Stimulated activated CD4-positive, alpha-beta T cell treated with anti-CD3 and anti-CD28 coated beads, Interleukin-2, amount 100 ng/mL, for 24 hours (primary cell): ENCODE measurements at places on chromosomes 11 and 22.
A peak's percentile ranks its signal among the peaks of the same experiment; 100 is the strongest.

- no peak for DNase-seq
Observed at GRCh38 chr11:116511684-116512083, 261.1 kb downstream of the BUD13 start.

- no peak for DNase-seq
Observed at GRCh38 chr11:129950101-129951091, 52.2 kb downstream of the PRDM10 start.

DNA sequence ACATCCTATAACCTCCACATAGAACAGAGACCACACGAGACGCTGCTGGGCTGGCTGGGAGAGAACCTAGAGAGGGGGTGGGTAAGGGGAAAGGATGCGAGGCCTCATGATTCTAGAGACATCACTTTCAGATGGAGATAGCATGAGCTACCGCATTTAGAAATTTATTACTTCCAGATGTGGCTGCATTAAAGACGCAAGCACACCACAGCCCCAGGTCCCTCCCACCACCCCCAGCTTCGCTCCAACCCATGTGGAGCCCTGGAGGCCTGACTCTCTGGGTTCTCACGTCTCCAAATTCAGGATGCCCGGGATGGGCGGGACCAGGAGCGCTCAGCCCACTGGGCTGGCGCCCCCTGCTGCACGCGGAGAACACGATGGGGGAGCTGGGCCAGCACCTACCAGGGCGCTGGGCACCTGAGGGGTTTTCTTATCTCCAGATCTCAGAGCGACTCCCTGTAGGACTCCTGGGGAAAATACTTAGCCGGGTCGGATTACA is 13.6 kb downstream of the MRPL21 start:
- no peak for DNase-seq

- DNase-seq: no peak
Observed at GRCh38 chr11:132099692-132100091, 729.3 kb downstream of the NTM start.

DNA sequence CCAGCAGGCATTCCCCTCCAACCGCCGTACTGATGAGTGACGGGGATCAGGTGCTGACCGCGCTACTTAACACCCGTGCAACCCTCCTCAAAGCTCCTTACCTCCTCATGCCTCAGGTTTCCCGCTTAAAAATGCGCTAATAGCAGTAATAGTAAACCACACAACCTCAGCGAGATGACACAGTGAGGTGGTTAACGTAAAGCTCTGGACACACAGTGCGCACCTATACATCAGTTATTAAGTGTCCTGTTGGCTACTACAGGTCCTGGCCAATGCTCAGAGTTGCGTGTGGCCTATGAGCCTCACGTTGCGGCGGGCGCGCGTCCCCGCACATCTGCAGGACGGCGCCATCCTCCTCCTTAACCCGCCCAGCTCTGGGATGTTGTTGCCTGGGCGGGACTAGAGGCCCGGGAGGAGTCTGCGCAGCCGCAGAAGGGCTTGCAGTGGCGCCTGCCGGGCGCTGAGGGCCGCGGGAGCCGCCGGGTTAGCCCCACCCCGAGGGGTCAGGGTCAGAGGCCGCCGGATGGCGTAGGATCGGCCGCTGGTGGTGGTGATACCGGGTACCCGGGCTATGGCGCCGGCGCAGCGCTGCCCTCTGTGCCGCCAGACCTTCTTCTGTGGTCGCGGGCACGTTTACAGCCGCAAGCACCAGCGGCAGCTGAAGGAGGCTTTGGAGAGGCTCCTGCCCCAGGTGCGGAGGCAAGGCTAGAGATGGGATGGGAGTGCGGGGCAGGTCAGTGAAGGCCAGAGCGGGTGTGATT is at the start of gene CENATAC:
CENATAC (plus strand) TSS at position 512 of the 761 bp plus-strand sequence; CDS start at position 572, 60 bp downstream.
- DNase-seq: peak; percentile 98

- no peak for DNase-seq
Observed at GRCh38 chr11:60786811-60787567, 1.9 kb downstream of the MS4A10 start.

DNA sequence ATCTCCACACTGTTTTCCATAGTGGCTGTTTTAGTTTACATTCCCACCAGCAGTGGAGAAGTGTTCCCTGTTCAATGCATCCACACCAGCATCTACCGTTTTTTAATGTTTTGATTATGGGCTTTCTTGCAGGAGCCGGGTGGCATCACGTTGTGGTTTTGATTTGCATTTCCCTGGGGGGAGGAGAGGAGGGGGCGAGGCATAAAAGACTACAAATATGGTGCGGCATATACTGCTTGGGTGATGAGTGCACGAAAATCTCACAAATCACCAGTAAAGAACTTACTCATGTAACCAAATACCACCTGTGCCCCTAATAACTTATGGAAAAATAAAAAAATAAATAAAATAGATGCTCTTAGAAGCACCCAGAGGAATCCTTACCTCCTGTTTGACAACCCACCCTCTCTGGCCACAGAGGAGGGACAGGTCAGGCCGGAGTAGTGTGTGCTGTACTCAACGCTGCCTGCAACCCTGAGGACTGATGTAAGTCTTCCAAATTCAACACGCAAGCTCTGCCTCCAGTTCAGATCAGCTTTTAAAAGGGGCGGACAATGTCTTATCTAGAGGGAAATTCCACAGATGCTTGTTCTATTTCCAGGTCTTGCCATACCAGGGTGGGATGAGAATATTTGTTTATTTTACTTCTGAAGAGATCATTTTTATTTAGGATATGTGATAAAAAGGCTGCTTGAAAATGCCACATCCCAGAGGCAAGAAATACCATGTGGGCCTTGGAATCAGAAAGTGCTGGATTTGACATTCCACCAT is 329.6 kb upstream of the B3GAT1 start:
- DNase-seq: no peak

DNA sequence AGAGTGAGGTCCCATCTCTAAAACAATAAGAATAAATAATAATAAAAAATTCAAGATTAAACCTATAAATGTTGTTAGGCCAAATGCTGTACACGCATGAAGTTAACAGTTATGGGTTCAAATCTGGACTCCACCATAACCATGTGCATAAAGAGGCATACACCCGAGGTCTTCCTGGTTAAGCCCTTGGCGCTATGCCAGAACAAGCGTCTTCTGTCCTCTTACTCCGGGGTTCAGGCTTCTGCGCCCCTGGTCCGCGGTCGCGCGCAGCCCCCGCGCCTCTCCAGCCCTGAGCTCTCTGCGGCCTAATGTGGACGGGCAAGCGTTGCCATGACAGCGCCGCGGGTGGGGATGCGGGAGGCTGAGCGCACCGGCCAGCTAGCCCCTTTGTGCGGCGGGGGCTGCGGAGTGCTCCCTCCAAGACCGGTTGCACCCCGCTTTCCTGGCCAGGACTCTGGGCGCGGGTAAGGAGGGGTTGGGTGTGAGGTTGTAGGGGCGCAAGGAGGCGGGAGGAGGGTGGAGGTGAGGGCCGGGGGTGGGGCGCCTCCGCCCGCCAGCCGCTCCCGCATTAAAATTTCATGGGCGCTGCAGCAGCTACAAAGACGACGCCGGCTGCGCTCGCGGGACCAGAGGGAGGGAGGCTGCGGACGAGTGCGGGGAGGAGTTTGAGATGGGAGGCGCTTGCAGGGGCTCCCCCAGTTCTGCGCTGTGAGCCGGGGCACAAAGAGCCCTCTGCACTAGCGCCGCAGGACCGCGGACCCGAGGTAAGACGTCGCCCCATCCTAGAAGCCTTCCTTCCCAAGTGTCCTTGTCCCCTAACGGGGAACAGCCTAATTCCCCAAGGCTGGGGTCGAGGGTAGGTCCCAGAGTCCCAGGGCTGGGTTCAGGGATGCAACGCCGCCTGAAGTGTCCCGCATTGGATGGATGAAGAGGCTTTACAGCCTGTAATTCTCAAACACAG is at the start of gene MIAT:
MIAT (plus strand) TSS at position 698 of the 961 bp plus-strand sequence.
- DNase-seq: peak; percentile 74

- no peak for DNase-seq
Observed at GRCh38 chr22:36218648-36219193, 17.1 kb upstream of the APOL4 start.

GRCh38 chr22:35921777-35922176 is 106.8 kb downstream of the RBFOX2 start:
- peak; percentile 42 for DNase-seq

DNA sequence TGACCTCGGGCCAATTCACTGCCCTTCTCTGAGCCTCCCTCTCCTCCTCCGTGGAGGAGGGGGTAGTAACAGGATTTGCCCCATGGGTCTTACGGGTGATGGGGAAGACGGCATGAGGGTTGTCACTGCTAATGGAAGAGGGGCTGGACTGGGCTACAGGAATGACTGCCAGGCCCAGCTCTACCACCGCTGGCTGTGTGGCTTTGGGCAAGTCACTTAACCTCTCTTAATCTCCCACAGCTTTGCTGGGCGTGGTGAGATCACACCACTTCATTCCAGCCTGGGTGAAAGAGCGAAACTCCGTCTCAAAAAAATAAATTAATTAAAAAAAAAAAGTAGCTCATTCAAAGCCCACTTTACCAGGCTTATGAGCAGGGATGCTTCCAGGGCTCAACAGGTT is 2.8 kb downstream of the SYT12 start:
- no peak for DNase-seq

DNA sequence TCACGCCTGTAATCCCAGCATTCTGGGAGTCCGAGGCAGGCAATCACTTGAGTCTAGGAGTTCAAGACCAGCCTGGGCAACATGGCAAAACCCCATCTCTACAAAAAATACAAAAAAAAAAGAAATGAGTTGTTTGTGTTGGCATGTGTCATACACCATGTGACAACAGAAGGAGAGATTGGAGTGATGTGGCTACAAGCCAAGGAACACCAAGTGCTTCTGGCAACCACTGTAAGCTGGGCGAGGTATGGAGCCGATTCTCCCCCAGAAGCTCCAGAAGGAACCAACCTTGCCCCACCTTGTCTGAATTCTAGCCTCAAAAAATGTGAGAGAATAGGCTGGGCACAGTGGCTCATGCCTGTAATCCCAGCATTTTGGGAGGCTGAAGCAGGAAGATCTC is 39.1 kb upstream of the SLC35C1 start:
- DNase-seq: no peak

DNA sequence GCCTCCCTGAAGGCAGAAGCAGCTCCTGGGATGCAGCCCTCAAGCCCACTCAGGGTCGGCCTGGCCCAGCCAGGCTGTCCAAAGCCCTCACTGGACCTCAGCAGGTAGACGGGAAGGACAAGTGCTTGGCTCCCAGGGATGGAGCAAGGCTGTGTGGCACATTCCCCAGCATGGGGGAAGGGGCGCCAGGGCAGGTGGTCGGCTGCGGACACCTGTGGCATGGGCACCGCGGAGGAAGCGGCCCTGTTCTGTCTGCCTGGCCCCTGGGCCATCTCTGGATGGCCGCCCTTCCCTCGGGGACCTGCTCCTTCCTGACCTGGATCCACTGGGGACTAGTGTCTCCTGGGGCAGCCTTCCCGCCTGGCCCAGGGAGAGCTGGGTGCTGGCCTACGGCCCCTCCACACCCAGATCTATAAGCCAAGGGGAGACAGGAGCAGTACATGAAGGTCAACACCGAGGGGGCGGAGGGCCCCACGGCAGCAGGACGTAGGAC is 26.0 kb downstream of the CHID1 start:
- no peak for DNase-seq

DNA sequence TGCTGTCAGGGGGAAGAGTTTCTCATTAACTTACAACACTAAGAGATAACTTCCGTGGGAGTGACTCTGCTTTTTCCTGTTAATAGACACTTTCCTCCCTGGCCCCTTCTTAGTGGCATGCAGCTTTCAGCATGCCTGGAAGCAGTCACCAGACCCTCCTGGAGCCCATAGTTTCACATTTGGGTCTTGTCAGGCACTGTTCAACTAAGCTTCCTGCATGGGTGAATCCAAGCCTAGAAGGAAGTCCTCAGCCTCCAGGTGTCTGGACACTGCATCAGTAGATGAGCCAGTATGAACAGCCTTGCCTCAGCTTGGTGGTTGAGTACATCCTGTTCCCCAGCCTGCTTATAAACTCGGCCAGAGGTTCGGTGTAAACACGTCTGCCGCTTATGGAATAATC is 68.1 kb downstream of the PPP6R3 start:
- no peak for DNase-seq

GRCh38 chr11:12390687-12391110 is 13.3 kb downstream of the PARVA start:
- DNase-seq: no peak

- DNase-seq: no peak
Observed at GRCh38 chr11:60206616-60207015, 23.7 kb upstream of the MS4A6A start.

GRCh38 chr11:103112364-103112763 is 3.1 kb downstream of the DYNC2H1 start:
- no peak for DNase-seq

GRCh38 chr22:45094825-45095224 is 68.9 kb upstream of the NUP50 start:
- DNase-seq: no peak
